ENCODE measurements at places on chromosomes 13 and 19. TPM values are rescaled to one million over a fixed set of nuclear protein-coding genes. Genes with fewer than 3 reads are reported as not detected.

The DIRAS1 gene
- total RNA-seq = 1.2 TPM

The ATP1A3 gene
- not detected for total RNA-seq

The SERP2 gene
- total RNA-seq = not detected

The FXYD1 gene
- 7.5 TPM for total RNA-seq

The NLRP7 gene
- not detected for total RNA-seq

The TMC4 gene
- 35.8 TPM for total RNA-seq

The ALOX5AP gene
- 9.5 TPM for total RNA-seq

The ZNF579 gene
- total RNA-seq = 3.1 TPM

The ZNF543 gene
- total RNA-seq = 4.6 TPM

The ANKRD24 gene
- total RNA-seq = not detected

The LTBP4 gene
- 176 TPM for total RNA-seq

The ZNF850 gene
- total RNA-seq = 3.3 TPM

The ZNF566 gene
- 8.5 TPM for total RNA-seq

The CNN1 gene
- total RNA-seq = 570 TPM

The GNA15 gene
- 4.5 TPM for total RNA-seq

The PIK3R2 gene
- total RNA-seq = 13.4 TPM

The HCST gene
- total RNA-seq = not detected

The DAND5 gene
- not detected for total RNA-seq

The KLK8 gene
- total RNA-seq = not detected

The LRRC25 gene
- total RNA-seq = 2.9 TPM

The IGFL3 gene
- not detected for total RNA-seq

The MCF2L gene
- 66.5 TPM for total RNA-seq

The GRK1 gene
- not detected for total RNA-seq

The DIAPH3 gene
- total RNA-seq = 9.5 TPM

The SIGLEC12 gene
- total RNA-seq = not detected

The PLIN4 gene
- total RNA-seq = 24.9 TPM

The UBL5 gene
- total RNA-seq = 124 TPM

The WDR83 gene
- total RNA-seq = 9.9 TPM

The RNU6-9 gene
- total RNA-seq = not detected

The IFNL3 gene
- not detected for total RNA-seq

The GJA3 gene
- total RNA-seq = not detected

The ZNF563 gene
- total RNA-seq = 3.8 TPM

The RNF113B gene
- not detected for total RNA-seq

The PEAK3 gene
- 1.4 TPM for total RNA-seq

The LRG1 gene
- 7.6 TPM for total RNA-seq

The ZNF99 gene
- 0.37 TPM for total RNA-seq

The C5AR1 gene
- 5.0 TPM for total RNA-seq

The NUDT15 gene
- total RNA-seq = 16.9 TPM

The TYROBP gene
- total RNA-seq = 14.1 TPM

The GGACT gene
- 13.2 TPM for total RNA-seq

The ADGRL1 gene
- total RNA-seq = 24.5 TPM

The NDUFA3 gene
- total RNA-seq = not detected

The CBLC gene
- 178 TPM for total RNA-seq

The ELSPBP1 gene
- not detected for total RNA-seq

The CPT1C gene
- 3.0 TPM for total RNA-seq

The FUT3 gene
- 1.1 TPM for total RNA-seq

The GIPR gene
- total RNA-seq = 11.9 TPM

The ANGPTL8 gene
- total RNA-seq = not detected

The TMTC4 gene
- 5.8 TPM for total RNA-seq

The PSG11 gene
- total RNA-seq = not detected
